ENCODE measurements at places on chromosomes 6 and 20.

- peaks cover 26% of the 10 kb centered on the region for H3K4me1 ChIP-seq
- H3K27ac ChIP-seq = peak overlapping the region; percentile 78
- no peak for DNase-seq
- H3K27me3 ChIP-seq = no peaks in the 10 kb centered on the region
- no peak overlapping the region for H3K4me3 ChIP-seq
Measured at GRCh38 chr20:11266571-11266970, 592.8 kb upstream of the JAG1 start.

DNA sequence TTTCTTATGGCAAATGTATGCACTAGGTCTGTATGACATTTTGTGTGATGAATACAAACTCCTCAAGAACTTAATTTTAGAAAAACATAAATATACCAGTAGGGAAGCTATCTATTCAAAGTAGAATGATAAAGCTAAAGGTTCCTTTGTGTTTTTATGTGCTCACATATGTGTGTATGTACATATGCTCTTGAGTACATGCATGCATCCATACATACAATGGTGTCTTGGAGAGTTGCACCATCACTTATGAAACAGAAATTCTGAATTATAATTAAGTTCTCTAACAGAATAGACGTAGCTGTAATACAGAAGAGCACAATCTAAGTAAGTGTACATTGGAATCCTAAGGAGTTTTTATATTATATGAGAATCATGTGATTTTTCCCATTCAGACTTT is 2.3 kb downstream of the NKAIN2 start:
- H3K36me3 ChIP-seq = no peaks in the 10 kb centered on the region
- no peak overlapping the region for H3K4me3 ChIP-seq
- H3K27ac ChIP-seq = no peak overlapping the region
- no peak for DNase-seq

DNA sequence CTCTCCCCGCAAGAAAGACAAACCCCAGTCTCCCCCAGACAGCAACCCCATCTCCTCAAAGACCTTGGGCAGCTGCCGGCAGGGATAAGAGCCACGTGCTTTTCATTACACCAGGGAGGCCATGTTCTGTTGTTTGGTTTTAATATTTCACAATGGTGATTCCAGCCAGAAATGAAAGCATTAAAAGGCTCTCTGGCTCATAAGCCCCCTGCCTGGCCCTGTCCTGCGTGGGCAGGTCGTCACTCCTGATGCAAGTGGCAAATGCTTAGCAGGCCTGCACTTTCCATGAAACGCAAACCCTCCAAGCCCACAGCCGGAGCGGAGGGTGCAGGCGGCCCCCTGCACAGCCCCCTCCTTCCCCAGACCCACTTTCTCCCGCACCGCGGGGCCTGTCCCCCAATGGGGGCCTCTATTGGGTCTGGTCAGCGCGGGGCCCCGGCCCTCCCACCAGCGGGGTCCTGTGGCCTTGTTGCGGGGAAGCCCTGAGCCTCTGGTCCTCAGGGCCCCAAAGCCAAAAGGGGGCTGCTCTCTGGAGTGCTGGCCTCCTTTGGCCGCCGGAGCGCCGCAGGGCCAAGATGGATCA is 77.2 kb downstream of the TMEM242 start:
- peaks cover 20% of the 10 kb centered on the region for H3K27me3 ChIP-seq
- DNase-seq = peak; percentile 54

GRCh38 chr6:9708600-9708999 is 706.3 kb downstream of the TFAP2A start:
- no peak for DNase-seq
- H3K27ac ChIP-seq = no peak overlapping the region
- H3K36me3 ChIP-seq = no peaks in the 10 kb centered on the region

DNA sequence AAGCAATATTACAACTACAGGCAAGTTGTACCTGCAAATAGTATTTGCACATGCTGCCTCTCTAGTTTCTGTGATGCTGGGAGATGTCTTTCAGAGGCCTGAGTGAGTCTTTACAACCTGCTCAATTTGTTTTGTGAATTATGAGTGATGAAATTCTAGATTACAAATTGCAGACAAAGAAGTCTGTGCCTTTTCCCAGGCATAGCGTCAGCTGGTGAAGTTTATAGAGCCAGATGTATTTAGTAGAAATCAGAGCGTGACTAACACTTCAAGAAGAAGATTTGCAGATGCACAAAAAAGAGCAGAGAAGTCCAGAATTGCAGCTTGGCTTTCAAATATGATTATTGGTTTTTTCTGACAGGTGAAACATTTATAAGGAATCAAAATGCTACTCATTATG is 289.9 kb downstream of the PLCB1 start:
- no peak for DNase-seq
- H3K36me3 ChIP-seq = no peaks in the 10 kb centered on the region

- no peak overlapping the region for H3K27ac ChIP-seq
- DNase-seq = no peak
- no peak overlapping the region for H3K4me3 ChIP-seq
- no peaks in the 10 kb centered on the region for H3K27me3 ChIP-seq
- no peaks in the 10 kb centered on the region for H3K36me3 ChIP-seq
Measured at GRCh38 chr6:69817358-69817757, 20.5 kb upstream of the LMBRD1 start.

DNA sequence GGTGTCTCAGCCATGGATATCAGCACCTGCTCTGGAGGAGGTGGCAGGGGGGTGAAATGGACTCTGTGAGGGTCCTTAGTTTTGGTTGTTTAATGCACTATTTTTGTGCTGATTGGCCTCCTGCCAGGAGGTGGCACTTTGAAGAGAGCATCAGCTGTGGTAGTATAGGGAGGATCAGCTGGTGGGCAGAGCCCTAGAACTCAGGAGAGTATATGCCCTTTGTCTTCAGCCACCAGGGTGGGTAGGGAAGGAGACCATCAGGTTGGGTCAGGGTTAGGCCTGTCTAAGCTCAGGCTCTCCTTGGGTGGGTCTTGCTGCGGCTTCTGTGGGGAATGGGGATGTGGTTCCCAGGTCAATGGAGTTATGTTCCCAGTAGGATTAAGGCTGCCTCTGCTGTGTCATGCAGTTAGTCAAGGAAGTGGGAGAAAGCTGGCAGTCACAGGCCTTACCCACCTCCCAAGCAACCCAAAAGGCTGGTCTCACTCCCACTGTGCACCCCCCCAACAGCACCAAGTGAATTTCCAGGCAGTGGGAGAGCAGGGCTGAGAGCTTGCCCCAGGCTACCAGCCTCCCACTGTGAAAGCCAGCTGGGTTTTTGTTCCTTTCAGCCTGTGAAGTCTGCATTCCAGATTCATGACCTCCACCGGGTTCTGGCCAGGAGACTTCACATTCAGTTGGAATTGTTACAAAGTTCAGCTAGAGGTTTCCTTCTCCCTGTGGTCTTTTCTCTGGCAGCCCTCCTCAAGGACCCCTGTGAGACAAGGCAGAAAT is 5.7 kb upstream of the OSTM1 start:
- peak; percentile 45 for DNase-seq
- peaks cover 5% of the 10 kb centered on the region for H3K4me1 ChIP-seq
- H3K27ac ChIP-seq = no peak overlapping the region
- H3K4me3 ChIP-seq = no peak overlapping the region
- peaks cover 3% of the 10 kb centered on the region for H3K27me3 ChIP-seq

GRCh38 chr6:15254070-15254975 is 8.5 kb downstream of the JARID2 start:
- no peak overlapping the region for H3K27ac ChIP-seq
- peaks cover 33% of the 10 kb centered on the region for H3K4me1 ChIP-seq
- no peak overlapping the region for H3K4me3 ChIP-seq
- H3K36me3 ChIP-seq = no peaks in the 10 kb centered on the region
- H3K27me3 ChIP-seq = no peaks in the 10 kb centered on the region

DNA sequence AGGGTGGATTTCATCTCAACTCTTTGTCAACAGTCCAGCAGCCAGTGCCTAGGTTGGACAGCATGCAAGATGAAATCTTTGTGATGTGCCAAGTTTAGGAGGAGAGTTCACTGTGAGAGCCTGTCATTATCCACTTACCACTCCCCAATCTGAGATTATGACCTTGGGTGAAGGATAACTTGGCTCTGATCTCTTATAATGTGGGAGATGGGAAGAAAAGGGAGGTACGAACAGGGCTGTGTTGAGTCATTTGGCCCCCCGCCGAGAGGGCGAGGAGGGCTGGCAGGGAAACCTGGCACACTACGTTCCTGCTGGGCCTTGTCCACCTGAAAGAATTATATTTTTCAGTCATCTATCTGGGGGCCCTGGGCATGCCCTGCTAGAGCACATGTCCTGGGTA is 35.8 kb downstream of the LAMA4 start:
- H3K27me3 ChIP-seq = no peaks in the 10 kb centered on the region
- peaks cover 85% of the 10 kb centered on the region for H3K4me1 ChIP-seq
- no peak overlapping the region for H3K4me3 ChIP-seq
- peak overlapping the region; percentile 80 for H3K27ac ChIP-seq
- DNase-seq = peak; percentile 29

- DNase-seq = no peak
- no peaks in the 10 kb centered on the region for H3K36me3 ChIP-seq
- no peaks in the 10 kb centered on the region for H3K27me3 ChIP-seq
- no peaks in the 10 kb centered on the region for H3K4me1 ChIP-seq
- no peak overlapping the region for H3K4me3 ChIP-seq
Measured at GRCh38 chr6:167058261-167058660, 59.1 kb downstream of the CEP43 start.

DNA sequence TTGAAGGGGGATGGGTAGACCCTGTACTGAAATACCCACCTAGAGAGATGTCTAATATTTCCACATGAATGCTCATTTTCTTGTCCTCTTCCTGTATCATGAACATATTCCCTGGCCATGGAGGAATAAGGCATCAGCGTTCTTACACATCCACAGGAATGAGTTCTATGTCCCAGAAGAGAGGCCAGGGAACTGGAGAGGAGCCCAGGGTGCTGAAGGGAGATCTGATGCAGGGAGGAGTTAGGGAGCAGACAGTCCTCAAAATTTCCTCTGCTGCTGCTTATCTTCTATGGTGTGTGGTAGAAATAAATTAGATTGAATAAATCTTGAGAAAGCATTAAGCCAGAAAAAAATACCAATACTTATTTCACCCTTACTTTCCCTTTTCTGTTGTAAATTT is 295.0 kb downstream of the KCNQ5 start:
- H3K27me3 ChIP-seq = no peaks in the 10 kb centered on the region
- DNase-seq = no peak
- peaks cover 2% of the 10 kb centered on the region for H3K4me1 ChIP-seq
- H3K27ac ChIP-seq = no peak overlapping the region
- H3K36me3 ChIP-seq = no peaks in the 10 kb centered on the region
